ENCODE measurements at places on chromosomes 11 and 22. TPM values are rescaled to one million over a fixed set of nuclear protein-coding genes. Genes with fewer than 3 reads are reported as not detected.
A peak's percentile ranks its signal among the peaks of the same experiment; 100 is the strongest.

The SCGB1A1 gene
- total RNA-seq = not detected

The NRXN2 gene
- total RNA-seq = 90.1 TPM

The ARHGAP32 gene
- 33.6 TPM for total RNA-seq

The MMP13 gene
- total RNA-seq = 2.5 TPM

The PGA4 gene
- total RNA-seq = not detected

The IL10RA gene
- total RNA-seq = not detected

The CCDC116 gene
- 0.36 TPM for total RNA-seq

The HBG1 gene
- not detected for total RNA-seq

The PATZ1 gene
- 15.2 TPM for total RNA-seq

- no peak overlapping the region for H3K27ac ChIP-seq
- H3K27me3 ChIP-seq = no peaks in the 10 kb centered on the region
- no peaks in the 10 kb centered on the region for H3K36me3 ChIP-seq
- H3K4me1 ChIP-seq = no peaks in the 10 kb centered on the region
These were observed 23.5 kb downstream of the BBOX1 start for GRCh38 chr11:27064086-27064485.

DNA sequence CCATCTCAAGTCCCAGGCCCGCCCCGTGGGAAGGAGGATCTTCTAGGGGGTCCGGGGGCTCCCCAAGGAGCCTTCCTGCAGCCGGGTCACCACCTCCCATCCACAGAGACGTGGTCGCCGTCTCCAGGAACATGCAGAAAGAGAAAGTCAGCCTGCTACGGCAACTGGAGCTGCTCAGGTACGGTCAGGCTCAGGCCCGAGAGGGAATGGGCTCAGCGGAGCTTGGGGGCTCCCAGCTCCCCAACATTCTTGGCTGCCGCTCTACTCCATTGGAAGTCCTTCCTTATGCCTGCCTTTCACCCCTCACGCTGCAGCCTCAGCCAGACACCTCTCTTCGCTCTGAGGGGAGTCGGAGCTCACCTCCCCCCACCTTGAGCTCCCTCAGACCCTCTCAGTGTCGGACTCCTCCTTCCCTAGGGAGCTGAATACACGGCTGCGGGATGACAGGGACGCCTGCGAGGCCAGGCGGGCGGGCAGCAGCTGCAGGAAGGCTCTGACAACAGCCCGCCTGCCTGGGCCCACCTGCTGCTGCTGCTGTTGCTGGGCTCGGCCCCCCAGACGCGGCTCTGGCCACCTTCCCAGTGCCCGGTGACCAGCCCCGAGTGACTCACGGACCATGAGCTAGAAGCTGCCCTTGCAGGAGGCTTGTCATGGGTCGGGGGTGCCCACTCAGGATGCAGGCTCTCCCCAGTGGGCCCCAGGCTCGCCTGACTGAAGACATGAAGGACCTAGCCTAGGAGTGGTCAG is 1.5 kb upstream of the CD151 start:
- no peak overlapping the region for H3K27ac ChIP-seq
- peaks cover 54% of the 10 kb centered on the region for H3K4me1 ChIP-seq
- peak; percentile 97 for DNase-seq
- no peaks in the 10 kb centered on the region for H3K27me3 ChIP-seq
- H3K36me3 ChIP-seq = peaks cover 2% of the 10 kb centered on the region

DNA sequence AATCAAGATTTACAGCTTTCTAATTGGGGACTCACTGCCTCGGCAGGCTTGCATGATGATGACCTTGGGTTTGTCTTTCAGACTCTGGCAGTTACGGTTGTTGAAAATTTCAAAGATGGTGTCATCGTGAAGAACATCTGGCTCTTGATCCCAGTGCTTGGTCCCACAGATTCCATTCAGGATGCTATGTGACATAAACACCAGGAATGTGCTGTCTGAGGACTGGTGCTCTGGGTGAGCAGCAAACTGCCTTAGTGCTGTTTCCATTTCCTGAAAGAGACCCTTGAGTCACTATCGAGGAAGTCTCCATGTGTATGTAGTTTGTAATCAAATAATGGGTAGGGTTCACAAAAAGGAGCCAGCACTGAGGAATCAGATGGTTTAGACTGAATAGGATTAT is 7.1 kb downstream of the CASP12 start:
- H3K4me1 ChIP-seq = peaks cover 12% of the 10 kb centered on the region
- DNase-seq = no peak
- no peaks in the 10 kb centered on the region for H3K36me3 ChIP-seq
- no peak overlapping the region for H3K27ac ChIP-seq

DNA sequence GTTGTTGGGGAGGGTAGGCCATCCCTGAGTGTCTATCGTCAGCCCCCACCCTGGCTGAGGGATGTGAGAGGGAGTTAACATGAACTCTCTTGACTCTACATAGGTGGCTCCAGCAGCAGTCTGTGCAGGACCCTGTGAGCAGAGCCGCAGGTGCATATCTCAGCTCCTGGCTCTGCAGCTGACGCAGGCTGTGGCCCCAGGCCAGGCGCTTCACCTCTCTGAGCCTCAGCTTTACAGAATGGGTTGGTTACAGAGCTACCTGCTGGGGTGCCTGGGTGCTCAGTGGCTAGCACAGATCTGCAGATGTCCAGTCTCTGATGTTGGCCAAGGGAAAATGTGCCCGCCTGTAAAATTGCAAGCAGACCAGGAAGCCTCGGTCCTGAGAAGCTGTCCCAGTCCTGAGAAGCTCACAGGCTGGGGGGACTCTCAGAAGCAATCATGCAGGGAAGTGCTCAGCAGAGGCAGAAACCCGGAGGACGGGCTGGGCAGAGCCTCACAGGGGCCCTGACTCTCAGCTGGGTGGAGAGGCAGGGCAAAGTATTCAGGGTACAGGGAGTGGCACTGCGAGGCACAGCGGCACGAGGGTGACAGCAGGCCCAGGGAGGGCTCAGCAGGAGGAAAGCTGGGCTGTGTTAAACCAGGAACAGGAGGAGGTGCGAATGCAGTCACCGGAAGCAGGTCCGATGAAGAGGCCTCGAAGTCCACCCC is 15.9 kb upstream of the LRP5 start:
- no peak for DNase-seq
- H3K4me1 ChIP-seq = no peaks in the 10 kb centered on the region
- H3K36me3 ChIP-seq = no peaks in the 10 kb centered on the region
- H3K4me3 ChIP-seq = no peak overlapping the region

DNA sequence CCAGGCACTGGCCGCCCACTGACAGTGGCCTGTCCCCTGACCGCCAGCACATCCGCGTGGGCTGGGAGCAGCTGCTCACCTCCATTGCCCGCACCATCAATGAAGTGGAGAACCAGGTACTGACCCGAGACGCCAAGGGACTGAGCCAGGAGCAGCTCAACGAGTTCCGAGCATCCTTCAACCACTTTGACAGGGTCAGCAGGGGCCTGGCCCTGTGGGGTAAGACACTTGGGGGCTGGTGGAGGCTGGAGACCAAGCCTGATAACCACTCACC is 6.5 kb downstream of the CTSF start:
- H3K27me3 ChIP-seq = peaks cover 31% of the 10 kb centered on the region
- DNase-seq = peak; percentile 69
- H3K4me1 ChIP-seq = no peaks in the 10 kb centered on the region

- H3K4me3 ChIP-seq = no peak overlapping the region
- no peak overlapping the region for H3K27ac ChIP-seq
- peaks cover 3% of the 10 kb centered on the region for H3K4me1 ChIP-seq
- DNase-seq = no peak
These were observed 27.8 kb upstream of the UBASH3B start for GRCh38 chr11:122627745-122628144.

DNA sequence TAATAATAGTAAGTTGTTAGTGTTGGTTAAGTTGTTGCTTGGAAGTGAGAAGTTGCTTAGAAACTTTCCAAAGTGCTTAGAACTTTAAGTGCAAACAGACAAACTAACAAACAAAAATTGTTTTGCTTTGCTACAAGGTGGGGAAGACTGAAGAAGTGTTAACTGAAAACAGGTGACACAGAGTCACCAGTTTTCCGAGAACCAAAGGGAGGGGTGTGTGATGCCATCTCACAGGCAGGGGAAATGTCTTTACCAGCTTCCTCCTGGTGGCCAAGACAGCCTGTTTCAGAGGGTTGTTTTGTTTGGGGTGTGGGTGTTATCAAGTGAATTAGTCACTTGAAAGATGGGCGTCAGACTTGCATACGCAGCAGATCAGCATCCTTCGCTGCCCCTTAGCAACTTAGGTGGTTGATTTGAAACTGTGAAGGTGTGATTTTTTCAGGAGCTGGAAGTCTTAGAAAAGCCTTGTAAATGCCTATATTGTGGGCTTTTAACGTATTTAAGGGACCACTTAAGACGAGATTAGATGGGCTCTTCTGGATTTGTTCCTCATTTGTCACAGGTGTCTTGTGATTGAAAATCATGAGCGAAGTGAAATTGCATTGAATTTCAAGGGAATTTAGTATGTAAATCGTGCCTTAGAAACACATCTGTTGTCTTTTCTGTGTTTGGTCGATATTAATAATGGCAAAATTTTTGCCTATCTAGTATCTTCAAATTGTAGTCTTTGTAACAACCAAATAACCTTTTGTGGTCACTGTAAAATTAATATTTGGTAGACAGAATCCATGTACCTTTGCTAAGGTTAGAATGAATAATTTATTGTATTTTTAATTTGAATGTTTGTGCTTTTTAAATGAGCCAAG is 2.7 kb downstream of the NEAT1 start:
- no peaks in the 10 kb centered on the region for H3K27me3 ChIP-seq
- DNase-seq = no peak
- H3K4me3 ChIP-seq = peak overlapping the region; percentile 77
- H3K36me3 ChIP-seq = peaks cover 51% of the 10 kb centered on the region

- no peaks in the 10 kb centered on the region for H3K27me3 ChIP-seq
- no peak overlapping the region for H3K27ac ChIP-seq
- no peak overlapping the region for H3K4me3 ChIP-seq
- H3K4me1 ChIP-seq = no peaks in the 10 kb centered on the region
- no peaks in the 10 kb centered on the region for H3K36me3 ChIP-seq
These were observed 244.5 kb upstream of the POU2AF2 start for GRCh38 chr11:111001081-111001430.

GRCh38 chr11:68704887-68705286 is 20.5 kb downstream of the GAL start:
- no peak for DNase-seq
- H3K36me3 ChIP-seq = no peaks in the 10 kb centered on the region
- no peak overlapping the region for H3K4me3 ChIP-seq
- peaks cover 41% of the 10 kb centered on the region for H3K27me3 ChIP-seq

DNA sequence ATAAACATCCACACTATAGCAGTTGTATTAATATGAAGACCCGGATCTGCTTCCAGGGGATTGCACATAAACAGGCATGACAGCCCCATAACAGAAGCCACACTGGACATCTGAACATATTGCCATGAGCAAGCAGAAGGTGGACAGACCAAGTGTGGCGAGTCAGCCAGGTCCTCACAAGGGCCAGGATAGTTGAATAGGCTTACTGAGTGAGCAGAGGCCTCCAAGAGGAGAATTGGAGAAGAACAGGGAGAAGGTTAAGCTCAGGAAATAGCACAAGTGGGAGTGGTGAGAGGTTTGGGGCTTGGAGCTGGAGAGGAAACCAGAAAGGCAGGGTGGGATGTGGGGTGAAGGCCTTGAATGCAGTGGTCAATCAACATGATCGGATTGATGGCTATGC is 10.8 kb downstream of the SLC35C1 start:
- H3K27me3 ChIP-seq = no peaks in the 10 kb centered on the region
- peak; percentile 85 for DNase-seq
- H3K4me3 ChIP-seq = no peak overlapping the region

DNA sequence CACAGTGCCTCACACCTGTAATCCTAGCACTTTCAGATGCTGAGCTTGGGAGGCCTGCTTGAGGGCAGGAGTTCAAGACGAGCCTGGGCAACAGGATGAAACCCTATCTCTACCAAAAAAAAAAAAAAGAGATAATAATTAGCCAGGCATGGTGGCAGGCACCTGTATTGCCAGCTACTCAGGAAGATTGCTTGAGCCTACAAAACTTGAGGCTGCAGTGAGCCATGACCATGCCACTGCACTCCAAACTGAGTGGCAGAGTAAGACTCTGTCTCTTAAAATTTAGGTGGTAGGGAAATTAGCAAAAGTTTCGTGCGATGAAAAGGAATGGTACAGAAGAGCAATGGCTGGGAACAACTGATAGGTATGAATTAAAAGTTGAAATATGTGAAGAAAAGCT is 18.0 kb downstream of the ST13 start:
- no peaks in the 10 kb centered on the region for H3K4me1 ChIP-seq
- no peaks in the 10 kb centered on the region for H3K27me3 ChIP-seq
- no peak for DNase-seq
- peaks cover 84% of the 10 kb centered on the region for H3K36me3 ChIP-seq
- no peak overlapping the region for H3K27ac ChIP-seq

GRCh38 chr11:104799251-104799650 is 99.0 kb downstream of the CASP12 start:
- no peak overlapping the region for H3K4me3 ChIP-seq
- no peak for DNase-seq
- H3K27ac ChIP-seq = no peak overlapping the region

DNA sequence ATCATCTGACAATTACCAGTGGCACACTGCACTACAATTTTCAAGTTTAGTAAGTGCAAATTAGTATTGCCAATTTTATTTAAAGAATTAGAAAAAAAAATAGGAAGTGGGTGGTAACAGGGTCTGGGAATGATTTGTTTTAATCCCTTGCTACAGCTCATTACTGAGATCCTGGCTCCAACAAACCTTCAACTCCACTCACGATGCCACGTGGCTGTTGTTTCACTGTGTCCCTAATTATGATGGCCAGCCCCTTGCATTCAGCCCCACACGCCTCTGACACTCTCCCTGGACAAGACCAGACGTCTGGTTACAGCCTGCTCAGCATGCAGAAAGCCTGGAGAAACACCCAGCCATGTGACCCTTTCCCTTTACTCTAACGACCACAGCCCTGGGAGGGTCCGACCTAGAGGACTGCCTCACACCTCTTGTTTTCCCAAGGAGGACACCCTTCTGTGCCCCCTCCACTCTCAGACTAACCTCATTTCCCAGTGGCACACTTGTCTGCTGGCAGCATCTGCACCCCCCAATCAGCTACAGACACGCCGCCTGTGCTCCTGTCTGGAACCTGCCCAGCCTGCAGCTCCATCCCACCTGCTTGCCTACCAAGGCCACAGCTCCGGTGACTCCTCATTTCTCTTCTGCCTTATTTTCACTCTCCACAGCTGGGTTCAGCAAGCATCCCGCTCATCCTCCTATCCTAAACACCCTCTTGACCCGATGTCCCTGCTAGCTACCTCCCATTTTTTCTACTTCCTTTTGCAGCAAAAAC is 18.5 kb upstream of the SLC25A1 start:
- no peak overlapping the region for H3K27ac ChIP-seq
- no peak overlapping the region for H3K4me3 ChIP-seq

- H3K36me3 ChIP-seq = no peaks in the 10 kb centered on the region
- DNase-seq = no peak
- H3K27ac ChIP-seq = no peak overlapping the region
These were observed 23.0 kb downstream of the ADAMTS8 start for GRCh38 chr11:130405428-130405827.

DNA sequence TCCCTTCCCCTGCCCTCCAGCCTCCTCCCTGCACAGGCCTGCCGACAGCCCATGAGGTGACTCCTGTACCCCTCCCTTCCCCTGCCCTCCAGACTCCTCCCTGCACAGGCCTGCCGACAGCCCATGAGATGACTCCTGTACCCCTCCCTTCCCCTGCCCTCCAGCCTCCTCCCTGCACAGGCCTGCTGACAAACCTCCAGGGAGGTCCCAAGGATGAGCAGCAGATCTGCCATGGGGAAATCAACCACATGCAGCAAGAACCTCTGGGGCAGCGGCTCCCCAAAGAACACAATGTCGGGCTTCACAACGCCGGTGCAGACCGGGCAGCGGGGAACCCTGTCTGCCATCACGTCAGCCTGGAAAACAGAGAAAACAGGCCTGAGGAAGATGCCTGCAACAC is 12.3 kb downstream of the SIRT3 start:
- no peaks in the 10 kb centered on the region for H3K27me3 ChIP-seq
- no peak overlapping the region for H3K4me3 ChIP-seq
- H3K36me3 ChIP-seq = no peaks in the 10 kb centered on the region
- peaks cover 8% of the 10 kb centered on the region for H3K4me1 ChIP-seq
